Activated naive CD4-positive, alpha-beta T cell treated with Interleukin-2 at 50 U/mL for 16 hours (primary cell): ENCODE measurements at places on chromosomes 5 and 9.

DNA sequence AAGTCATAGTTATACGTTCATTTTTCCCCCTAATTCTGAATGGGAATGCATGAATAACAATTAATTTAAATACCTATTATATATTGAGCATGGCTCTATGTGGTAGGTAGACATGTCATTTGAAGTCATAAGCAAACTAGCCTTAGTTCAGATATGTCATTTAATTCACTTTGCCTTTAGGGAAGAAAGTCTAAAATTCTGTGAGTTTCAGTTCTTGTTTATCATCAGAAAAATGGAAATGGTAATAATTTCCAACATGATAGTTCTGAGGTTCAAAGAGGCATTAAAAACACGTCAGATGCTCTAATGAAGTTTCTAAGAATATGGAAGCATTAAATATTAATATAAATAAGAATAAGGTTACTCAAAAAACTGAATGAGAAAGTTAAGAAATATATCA is 13.1 kb upstream of the ANXA1 start:
- DNase-seq: no peak

- no peak for DNase-seq
Measured at GRCh38 chr5:17214893-17215292, 2.5 kb upstream of the BASP1 start.

GRCh38 chr9:107673861-107674720 is 184.5 kb upstream of the KLF4 start:
- DNase-seq: no peak

DNA sequence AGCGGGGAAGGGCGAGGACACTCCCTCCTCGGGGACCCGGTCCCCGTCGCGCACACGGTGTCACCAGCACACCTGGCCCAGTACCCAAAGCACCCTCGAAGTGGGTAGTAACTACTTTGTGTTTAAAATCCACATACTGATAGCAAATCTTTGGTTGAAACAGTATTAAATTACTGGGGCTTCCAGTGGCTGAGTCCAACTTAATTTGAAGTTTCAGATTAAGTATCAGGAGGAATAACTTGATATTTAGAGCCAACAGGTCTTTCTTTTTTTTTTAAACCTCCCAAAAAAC is 615 bp downstream of the ATG10 start:
- no peak for DNase-seq

GRCh38 chr5:116423587-116424257 is 150.9 kb downstream of the SEMA6A start:
- DNase-seq: no peak

GRCh38 chr9:85178474-85178873 is 508.9 kb downstream of the NTRK2 start:
- no peak for DNase-seq

DNA sequence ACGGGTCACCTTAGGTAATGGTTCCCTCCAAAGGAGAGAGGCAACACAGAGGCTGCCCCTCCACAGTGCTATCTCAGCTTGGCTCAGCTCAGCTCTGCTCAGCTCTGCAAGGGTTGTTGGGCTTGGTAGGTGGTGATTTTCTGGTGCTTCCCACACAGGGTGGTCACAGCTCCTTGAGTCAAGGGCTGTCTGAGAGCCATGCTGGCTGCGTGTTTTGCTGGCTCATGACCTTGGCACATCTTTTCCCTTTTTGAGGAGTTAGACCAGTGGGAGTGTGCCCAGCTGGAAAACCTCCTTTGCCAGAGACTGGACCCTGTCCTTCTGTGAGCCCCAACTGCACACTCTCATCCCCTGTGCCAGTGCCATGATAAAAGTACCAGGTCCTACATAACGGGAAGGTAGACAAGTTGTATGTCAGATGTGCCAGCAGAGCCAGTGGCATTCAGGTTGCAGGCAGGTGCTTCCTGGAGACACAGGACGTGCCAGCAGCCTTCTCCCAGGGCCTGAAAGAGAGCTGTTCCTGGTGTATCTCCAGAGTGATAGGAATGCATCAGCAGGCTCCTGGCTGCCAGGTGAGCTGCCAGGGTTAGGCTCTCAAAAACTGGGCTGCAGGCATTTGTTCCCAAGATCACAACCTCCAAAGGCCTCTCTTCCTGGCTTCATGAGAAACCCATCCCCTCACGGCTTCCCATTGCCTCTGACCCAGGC is 118.6 kb upstream of the CXCL14 start:
- DNase-seq: no peak

- DNase-seq: no peak
Measured at GRCh38 chr5:112732131-112732530, 5.6 kb upstream of the APC start.

GRCh38 chr9:19623941-19624340 is 164.9 kb downstream of the SLC24A2 start:
- no peak for DNase-seq

- no peak for DNase-seq
Measured at GRCh38 chr9:110588296-110588695, 8.8 kb upstream of the SVEP1 start.

DNA sequence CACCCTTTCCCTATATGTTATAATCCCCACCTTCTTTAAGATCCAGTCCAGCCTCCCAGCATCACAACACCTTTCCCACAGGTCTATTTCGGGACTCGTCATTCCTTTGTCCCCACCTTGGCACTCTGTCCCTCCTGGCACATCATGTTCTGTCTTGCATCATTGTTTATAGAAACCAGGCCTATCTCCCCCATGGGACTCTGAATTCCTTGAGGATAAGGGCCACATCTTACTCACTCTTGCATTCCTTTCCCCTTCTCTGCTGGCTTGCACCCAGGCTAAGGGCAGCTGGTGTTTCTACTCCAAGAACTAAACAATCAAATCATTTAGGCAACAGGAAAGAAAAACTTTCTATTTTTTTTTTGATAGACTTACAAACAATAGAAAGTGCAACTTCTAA is 205.7 kb downstream of the AGTPBP1 start:
- no peak for DNase-seq

- DNase-seq: no peak
Measured at GRCh38 chr5:58183786-58184085, 276.1 kb downstream of the PLK2 start.

DNA sequence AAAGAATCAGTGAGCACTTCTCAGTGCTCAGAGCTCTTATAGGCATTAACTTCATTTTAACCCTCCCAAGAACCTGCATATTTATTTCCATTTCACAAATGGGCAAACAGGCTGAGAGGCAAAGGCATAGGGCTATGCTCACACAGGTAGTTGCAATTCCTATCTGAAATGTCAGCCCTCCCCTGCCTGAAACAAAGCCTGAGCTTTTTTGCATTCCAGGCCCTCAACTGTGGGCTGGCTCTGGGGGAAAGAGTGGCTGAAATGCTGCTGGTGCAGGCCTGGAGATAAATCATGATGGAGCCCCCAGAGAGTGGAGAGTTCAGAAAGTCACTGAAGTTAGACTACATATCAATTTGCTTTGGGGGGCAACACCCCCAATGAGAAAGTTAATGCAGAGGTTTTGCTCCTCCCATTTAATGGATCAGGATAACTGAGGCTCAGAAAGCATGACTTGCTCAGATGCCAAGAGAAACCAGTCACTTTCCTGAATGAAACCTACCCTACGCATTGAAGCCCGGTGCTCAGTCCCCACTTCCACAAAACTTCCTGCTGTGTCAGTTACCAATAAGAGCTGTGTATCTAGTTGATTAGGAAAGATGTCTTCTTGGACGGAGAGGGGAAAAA is 5.6 kb downstream of the DRD1 start:
- no peak for DNase-seq

DNA sequence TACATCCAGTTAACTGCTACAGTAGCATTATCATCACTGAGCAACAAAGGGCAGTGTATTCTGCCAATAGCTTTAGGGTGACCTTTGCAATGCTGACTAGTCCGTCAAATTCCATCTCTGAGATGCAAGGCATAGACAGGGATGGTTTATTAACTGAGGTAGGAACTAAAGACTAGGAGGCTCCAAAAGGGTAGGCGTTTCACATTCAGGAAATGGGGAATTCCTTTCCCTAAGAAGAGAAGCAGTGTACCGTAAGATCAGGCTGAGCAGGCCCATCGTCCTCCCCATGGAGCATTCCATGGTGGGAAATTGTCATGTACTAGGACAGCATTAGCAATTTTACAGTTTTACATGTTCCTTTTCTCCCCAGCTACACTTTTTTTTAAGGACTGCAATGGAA is 157.7 kb downstream of the BNC2 start:
- no peak for DNase-seq

DNA sequence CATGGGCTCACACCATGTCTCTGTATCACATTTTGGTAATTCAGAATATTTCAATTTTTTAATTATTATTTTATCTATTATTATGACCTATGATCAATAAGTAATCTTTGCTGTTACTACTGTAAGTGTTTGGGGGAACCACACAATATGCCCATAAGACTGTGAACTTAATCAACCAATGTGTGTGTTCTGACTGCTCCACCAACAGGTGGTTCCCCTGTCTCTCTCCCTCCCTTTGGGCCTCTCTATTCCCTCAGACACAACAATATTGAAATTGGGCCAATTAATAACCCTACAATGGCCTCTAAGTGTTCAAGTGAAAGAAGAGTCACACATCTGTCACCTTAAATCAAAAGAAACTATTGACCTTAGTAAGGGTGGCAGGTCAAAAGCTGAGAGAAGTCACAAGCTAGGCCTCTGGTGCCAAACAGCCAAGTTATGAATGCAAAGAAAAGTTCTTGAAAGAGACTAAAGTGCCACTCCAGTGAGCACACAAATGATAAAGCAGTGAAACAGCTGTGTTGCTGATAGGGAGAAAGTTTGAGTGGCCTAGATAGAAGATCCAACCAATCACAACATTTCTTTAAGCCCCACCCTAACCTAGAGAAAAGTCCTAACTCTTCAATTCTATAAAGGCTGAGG is 88.7 kb downstream of the DEPDC1B start:
- DNase-seq: no peak

DNA sequence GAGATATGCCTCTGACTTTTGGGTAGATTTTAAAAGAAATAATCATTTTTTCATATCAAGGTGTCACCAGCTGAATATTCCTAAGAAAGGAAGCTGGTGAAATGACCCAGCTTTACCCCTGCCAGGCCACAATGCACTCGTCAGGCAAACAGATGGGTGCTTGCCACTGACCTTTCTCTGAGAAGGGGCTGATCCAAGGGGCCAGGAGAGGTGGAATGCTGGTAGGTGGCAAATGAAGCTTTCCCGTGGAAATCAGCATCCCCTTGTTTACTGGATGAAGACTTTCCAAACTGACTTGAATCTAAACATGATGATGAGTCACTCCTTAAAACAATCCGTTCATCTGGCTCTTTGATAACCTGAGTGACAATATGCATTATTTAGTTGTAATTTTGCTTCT is 44.3 kb upstream of the PLPP6 start:
- DNase-seq: no peak

- no peak for DNase-seq
Measured at GRCh38 chr5:72472666-72473422, 34.4 kb downstream of the ZNF366 start.

DNA sequence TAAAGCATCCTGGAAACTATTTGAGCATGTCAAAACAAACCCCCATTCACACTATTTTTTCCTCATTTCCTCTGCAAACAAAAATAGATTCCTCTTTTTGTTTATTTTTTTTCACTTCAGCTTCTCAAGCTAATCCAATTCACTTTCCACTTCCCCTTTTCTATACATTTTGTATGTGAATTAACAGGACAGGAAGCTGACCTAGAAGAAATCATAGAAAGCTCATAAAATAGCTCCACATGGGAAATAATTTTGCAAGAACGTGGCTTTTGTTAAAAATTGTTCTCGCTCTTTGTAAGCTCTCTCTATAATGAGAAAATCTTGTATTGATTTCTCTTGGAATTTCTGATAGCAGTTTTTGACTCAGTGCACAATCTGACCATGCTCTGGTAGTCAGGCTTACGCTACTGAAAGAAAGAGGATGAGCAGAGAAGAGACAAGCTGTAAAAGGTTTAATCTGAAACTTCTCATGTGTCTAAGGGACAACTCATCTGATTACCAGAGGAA is 215.8 kb downstream of the ADAMTS12 start:
- no peak for DNase-seq

GRCh38 chr5:14614490-14614889 is 32.9 kb downstream of the OTULINL start:
- DNase-seq: no peak

- DNase-seq: no peak
Measured at GRCh38 chr5:2148312-2149194, 265.8 kb upstream of the IRX4 start.

- no peak for DNase-seq
Measured at GRCh38 chr9:92988215-92988768, 41.0 kb downstream of the FGD3 start.

DNA sequence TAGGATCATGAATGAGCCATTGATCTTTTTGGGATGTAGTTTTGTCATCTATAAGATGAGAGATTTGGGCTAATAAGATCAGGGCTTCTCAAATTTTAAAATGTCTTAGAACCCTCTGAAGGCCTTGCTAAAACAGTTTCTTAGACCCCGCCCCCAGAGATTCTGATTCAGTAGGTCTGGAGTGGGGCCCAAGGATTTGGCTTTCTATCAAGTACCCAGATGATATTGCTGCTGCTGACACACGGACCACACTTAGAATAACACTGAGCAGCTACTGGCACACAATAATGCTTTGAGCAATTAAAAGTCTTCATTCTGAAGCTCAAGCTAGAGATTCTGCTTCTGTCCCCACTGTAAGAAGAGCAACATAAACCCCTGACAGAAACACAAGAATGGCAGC is 216.7 kb downstream of the SMARCA2 start:
- DNase-seq: no peak

GRCh38 chr9:35070823-35071813 is 1.3 kb downstream of the VCP start:
- DNase-seq: no peak

DNA sequence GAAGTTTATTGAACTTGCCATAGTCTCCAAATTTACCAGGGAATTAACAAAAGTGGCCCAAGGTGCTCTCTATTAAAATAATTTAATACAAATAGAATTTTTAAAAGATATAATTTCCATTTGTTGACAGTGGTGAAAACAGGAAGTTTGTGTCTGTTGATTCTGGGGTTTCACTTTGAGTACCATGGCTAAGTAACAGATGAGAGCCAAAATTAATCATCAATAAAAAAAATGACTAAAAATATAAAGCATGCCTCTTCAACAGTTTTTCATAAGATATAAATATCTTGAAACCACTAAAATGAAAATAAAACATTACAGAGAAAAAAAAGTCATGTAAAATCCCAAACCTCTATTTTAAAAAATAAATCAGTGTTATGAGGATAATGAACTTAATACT is 49.8 kb downstream of the SGCD start:
- no peak for DNase-seq
